Natural killer cell (primary cell): ENCODE measurements at places on chromosomes 5 and 9. TPM values are rescaled to one million over a fixed set of nuclear protein-coding genes. Genes with fewer than 3 reads are reported as not detected.
A peak's percentile ranks its signal among the peaks of the same experiment; 100 is the strongest.

DNA sequence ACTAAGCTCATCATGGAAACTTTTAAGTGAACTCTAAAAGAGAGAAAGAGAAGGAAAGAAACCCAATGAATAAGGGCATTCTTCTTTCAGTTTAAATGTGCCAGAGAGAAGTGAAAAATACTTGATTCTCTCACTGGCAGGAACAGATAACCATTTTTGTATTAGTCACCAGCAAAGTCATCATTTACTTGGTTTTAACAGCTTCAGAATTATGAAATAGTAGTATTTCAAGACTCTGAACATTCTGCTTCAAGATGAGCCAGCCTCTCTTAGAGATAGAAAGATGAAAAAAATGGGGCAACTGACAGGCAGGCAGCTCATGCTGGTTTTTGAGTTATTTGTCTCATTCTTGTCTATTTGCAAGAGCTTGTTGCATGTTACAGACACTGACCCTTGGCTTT lies 103.5 kb downstream of the GCNT1 start:
- DNase-seq: no peak

GRCh38 chr9:117704024-117704575 lies at the start of gene TLR4:
Gene TLR4 (plus strand): TSS chr9:117704403. CDS start chr9:117704473, 70 bp downstream.
- DNase-seq: peak; percentile 7

NFX1 gene
- 33.0 TPM for total RNA-seq

- no peak for DNase-seq
Measured at GRCh38 chr9:130028493-130029222, 14.3 kb downstream of the FNBP1 start.

TRAF1 gene
- 33.9 TPM for total RNA-seq
